ENCODE measurements at places on chromosomes 2 and 18. TPM values are rescaled to one million over a fixed set of nuclear protein-coding genes. Genes with fewer than 3 reads are reported as not detected.

- DNase-seq = no peak
Measured at GRCh38 chr18:58576638-58577251, 52.1 kb downstream of the ALPK2 start.

DNA sequence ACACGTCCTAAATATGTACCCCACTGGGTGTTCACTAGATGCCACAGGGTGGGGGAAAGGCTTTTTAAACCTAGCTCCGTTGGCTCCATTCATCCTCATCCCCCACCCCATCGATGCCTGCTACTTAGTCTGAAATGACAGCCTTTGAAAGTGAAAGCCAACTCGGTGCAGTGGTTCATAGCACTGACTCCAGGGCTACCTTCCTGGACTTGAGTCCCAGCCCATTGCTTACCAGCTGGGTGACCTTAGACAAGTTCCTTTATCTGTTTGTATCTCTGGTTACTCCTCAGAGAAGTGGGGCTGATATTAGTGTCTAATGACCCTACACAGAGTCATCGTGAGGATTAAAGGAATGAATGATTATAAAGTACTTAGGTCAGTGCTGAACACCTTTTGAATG is 24.4 kb downstream of the EHD3 start:
- no peak for DNase-seq

Gene CYP27C1
- total RNA-seq = 0.24 TPM

Gene MAP3K20
- 223 TPM for total RNA-seq

Gene TLX2
- total RNA-seq = not detected
